Testis (tissue), 5 donors: ENCODE measurements at places on chromosomes 16 and 17.

DNA sequence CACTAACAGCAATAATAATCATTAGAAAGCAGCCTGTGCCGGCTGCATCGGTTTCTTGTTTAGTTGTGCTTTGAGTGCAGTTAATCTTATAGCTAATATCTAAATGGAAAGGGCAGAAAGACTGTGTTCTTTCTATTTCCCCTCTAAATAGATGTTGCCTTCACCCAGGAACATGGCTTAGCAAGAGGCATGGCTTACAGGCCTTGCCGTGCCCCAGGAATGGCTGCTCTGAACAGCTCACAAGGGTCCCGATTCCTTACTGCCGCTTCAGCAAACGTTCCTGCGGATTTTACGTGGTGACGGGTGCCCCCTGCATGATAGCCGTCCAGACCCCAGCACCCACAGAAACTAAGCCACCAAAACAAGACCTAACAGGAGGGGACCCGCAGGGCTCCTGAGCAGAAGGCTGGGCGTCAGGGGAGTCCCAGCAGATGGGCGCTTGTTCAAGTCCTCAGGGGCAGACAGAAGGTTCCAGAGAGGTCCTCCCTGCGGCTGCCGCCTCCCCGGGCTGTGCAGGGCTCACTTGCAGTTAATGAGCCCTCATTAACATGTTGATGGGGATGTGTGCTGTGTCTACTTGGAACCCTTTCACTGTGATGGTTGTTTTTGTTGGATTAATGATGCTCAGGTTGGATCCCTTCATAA, 52.5 kb upstream of the ENPP7 start:
- DNase-seq = no peak

GRCh38 chr17:49012769-49013255, 15.6 kb downstream of the IGF2BP1 start:
- no peak for DNase-seq

- DNase-seq = no peak
Measured at GRCh38 chr17:58308173-58308984, 20.2 kb downstream of the TSPOAP1 start.

GRCh38 chr16:78126662-78127061, 27.2 kb downstream of the WWOX start:
- no peak for DNase-seq

GRCh38 chr17:49823614-49824013, 24.3 kb downstream of the TAC4 start:
- no peak for DNase-seq

DNA sequence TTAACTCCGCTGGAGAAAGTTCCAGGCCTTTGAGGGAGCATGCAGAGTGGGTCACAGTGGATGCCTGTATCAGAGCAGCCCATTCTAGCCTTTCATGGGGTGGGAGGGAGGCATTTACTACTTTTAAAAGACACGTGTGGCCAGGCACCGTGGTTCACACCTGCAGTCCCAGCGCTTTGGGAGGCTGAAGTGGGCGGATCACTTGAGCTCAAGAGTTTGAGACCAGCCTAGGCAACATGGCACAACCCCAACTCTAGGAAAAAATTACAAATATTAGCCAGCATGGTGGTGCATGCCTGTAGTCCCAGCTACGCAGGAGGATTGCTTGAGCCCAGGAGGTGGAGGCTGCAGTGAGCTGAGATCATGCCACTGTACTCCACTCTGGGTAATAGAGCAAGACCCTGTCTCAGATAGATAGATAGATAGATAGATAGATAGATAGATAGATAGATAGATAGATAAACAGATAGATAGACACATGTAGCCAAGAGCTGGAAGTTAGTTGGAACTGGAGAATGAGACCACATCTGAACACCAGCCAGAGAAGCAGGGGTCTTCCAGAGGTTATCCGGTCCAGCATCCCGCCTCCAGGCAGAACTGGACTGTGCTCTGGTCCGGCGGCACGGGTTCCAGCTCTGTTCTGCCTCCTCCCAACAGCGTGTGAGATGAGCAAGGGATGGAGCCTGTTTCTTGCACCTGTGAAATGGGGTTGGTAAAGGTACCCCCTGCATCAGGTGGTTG, 3.6 kb downstream of the ADCY7 start:
- DNase-seq = no peak

GRCh38 chr17:37650419-37651003, 7.3 kb upstream of the DDX52 start:
- peak; percentile 56 for DNase-seq

DNA sequence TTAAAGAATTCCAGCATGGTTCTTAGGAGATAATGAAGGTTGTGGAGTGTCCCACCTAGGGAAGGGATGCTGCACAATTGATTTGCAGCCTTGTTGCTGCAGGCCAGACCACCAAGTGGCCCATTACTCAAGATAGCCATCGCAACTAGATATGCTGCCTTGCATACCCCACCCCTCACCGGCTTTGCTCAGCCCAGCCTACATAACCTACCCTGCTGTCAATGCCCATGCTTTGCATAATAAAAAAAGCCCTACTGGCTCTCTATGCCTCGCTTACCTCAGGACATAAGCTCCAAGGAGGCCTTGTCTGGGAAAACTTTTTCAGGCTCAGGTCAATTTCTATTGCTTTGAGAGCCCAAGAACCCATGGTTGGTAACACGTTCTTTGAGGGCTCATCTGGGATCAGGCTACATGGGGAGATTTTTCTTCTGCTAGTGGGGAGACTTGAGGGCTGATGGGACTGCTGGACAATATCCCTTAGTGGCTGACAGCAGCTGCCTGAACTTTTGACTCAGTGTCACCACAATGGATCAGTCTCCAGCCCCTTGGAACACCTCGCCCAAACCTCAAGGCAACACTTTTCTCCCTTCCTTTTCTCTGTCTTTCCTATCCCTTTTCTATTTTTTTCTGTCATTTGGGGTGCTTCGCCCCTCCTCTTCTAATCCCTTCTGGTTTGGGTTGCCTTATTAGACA, 38.3 kb downstream of the SCPEP1 start:
- DNase-seq = no peak

DNA sequence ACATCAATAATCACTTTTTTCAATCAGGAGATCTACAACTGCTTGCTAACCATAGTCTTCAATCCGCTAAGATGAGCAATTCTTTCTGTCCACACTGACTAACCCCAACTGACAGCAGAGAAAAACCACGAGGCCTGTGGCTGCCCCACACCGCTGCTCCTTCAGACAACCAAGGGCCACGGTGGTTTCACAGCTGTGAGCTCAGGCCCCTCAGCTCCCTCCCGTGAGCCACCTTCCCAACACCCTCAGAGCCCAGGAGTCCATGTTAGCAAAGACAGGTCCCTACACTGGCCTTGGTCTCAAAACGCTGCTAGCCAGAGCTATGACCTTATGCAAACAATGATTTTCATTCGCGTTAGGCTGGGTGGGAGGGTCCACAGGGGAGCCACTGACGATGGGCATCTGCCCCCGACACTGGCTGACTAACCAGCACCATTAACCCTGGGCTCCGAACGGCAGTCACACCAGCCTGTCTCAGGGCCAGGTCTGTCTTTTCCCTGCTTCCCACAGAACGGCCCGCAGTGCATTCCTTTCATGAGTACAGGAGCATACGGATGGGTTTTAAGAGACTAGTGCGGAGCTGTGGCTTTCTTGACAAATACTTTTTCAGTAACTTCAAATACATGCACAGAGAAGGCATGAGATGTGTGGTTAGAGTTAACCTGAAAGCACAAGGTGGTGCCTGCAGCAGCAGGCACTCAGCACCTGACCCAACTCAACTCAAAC, 67.3 kb downstream of the ANKRD11 start:
- DNase-seq = no peak

- DNase-seq = no peak
Measured at GRCh38 chr16:23333034-23333579, 31.0 kb downstream of the SCNN1B start.

- DNase-seq = peak; percentile 23
Measured at GRCh38 chr16:24668481-24669061, 60.9 kb upstream of the TNRC6A start.

GRCh38 chr16:66961914-66962313, 848 bp downstream of the CES3 start:
- DNase-seq = no peak

DNA sequence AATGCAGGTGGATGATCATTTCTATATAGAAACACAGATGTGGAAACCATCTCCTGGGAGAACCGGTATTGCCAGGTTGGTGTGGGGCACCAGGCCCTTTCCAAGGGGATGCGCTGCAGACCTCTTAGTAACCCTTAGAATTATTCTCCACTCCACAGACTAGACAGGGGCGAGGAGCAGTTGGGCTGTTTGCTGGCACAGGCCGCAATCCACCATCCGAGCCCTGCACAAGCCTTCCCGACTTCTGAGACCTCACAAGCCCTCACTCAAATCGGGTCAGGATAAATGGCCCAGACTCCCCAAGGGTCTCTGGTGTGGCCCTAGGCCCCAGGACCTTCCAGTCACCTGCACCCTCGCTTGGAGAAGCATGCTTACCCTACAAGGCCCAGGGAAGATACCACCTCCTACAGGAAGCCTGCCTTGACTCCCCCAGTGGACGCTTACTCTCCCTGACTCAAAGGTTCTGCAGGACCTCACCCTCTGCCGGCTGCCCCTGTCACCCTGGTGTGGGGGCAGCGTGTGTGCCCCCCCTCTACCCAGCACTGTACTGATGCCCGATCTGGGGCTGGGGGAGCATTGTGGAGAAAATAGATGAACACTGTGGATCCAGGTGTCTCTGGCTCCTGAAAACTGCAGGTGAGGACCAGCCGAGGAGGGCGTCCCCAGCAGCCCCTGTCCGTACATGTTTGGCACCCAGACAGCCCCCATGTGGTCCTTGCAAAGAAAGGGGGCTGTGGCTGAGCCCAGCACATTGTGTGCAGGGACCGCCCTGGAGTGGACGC, 49.8 kb upstream of the ACSF3 start:
- DNase-seq = no peak

DNA sequence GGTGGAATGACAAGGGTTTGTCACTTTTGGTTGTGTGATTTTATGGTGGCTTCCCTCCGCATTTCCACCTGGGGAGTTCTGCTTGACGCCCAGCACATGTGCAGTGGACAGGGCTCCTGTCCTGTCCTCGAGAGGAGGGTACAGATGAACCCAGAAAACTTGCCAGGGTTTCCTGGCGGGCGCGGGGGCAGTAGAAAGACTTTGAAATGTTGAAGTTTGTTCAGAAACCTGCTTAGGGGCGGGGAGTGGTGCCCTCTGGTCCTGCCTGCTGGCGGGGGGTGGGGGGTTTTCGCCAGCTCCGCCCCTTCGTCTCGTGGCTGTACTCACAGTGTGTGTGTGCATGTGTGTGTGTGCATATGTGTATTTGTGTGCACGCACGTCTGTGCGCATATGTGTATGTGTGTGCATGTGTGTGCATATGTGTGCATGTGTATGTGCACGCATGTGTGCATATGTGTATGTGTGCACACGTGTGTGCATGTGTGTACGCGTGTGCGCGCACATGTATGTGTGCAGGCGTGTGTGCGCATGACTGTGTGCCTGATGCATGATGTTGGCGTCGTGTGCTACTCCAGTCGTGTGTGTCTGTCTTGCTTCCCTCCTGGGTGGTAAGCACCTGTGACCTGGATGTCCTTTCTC, 6.8 kb downstream of the FN3KRP start:
- DNase-seq = no peak

DNA sequence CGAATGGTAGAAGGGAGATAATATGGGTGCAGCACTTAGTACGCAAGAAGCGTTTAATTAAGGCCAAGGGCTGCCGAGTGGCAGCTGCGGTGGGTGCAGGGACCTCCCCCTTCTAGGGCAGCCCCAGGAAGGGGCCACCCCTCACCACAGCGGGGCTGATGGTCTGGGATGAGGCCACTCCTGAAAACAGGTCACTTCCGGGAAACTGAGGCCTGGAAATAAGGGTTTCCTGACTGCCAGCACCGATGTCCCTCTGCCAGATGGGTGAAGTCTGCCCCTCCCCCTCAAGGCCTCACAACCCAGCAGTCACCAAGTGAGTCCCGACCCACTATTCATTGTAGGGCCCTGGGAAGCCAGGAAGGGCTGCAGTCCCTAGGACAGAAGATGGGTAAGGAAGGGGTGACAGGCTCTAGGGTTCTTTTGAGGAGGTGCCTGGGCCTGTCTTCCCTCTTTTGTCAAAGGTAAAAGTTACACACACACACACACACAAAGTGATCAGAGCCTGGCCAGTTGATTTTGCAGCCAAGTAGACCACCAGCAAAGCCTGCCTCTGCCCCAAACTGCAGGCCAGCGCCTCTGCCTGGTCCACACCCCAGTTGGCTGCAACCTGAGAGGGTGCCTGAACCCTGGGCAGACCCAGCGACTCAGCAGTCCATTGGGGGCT, 12.5 kb downstream of the SREBF1 start:
- DNase-seq = no peak

DNA sequence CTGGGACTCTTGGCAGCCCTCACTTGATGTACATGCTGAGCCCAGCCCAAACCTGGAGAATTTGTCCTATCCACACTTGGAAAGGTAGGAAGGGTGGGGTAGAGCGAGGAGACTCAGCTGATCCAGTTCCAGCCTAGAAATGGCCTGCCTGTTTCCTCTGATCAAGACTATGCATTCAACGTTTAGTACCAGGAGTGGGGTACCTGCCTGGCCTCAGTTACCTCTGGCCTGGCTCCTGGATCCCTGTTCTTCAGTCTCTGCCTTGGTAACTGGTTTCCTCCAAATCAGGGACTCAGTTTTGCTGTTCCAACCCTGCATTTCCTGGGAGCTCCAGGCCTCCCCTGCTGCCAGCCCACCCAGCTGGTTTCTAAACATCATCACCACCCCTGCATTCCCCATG, 233.5 kb downstream of the GSG1L start:
- no peak for DNase-seq

DNA sequence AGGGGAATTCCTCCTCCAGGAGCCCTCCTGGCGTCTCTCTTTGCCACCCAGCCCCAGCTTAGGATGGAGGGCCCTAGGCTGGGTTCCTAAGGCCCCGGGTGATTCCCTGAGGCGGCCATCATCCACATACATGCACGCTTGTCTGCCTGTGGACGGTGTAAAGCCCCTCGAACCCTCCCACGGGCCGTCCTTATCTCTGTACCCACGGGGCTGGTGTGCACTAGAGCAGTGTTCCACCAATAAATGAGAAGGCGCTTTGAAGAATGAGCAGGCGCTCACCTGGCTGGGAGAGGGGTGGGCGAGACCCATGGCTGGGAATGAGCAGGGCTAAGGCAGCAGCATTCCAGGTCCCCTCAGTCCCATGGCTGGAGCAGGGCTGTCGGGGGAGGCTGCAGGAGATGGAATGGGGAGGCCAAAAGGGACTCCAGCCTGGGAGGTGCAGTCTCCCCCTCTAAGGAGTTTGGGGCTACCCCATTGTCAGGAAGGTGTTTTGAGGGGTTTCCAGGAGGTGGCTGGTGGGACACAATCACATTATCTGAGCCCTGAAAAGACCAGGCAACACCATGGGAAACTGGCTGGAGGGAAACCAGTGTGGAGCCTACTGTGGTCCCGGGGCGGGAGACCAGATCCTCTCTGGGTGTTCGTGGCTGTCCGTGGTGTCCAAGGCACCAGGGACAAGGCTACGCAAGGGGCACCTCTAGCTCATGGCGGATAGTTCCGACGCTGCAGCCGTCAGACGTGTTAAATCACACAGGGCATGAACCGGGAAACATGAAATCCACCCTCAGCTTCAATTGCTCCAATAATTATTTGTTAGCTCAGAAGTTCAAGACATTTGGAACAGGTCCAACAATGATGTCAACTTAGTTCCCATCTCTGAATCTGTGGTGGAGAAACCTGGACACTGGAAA, 87.5 kb upstream of the DNAH17 start:
- DNase-seq = no peak

- no peak for DNase-seq
Measured at GRCh38 chr16:85935974-85936760, 37.2 kb downstream of the IRF8 start.

GRCh38 chr17:50890675-50891516, 24.7 kb upstream of the TOB1 start:
- no peak for DNase-seq

GRCh38 chr17:82204831-82205719, 7.6 kb downstream of the CCDC57 start:
- no peak for DNase-seq

- no peak for DNase-seq
Measured at GRCh38 chr17:13874134-13874533, 195.2 kb upstream of the COX10 start.
